Memory B cell (primary cell): ENCODE measurements at places on chromosomes 5 and 9.

GRCh38 chr5:53366245-53366644 is 114.2 kb upstream of the FST start:
- DNase-seq, result no peak

DNA sequence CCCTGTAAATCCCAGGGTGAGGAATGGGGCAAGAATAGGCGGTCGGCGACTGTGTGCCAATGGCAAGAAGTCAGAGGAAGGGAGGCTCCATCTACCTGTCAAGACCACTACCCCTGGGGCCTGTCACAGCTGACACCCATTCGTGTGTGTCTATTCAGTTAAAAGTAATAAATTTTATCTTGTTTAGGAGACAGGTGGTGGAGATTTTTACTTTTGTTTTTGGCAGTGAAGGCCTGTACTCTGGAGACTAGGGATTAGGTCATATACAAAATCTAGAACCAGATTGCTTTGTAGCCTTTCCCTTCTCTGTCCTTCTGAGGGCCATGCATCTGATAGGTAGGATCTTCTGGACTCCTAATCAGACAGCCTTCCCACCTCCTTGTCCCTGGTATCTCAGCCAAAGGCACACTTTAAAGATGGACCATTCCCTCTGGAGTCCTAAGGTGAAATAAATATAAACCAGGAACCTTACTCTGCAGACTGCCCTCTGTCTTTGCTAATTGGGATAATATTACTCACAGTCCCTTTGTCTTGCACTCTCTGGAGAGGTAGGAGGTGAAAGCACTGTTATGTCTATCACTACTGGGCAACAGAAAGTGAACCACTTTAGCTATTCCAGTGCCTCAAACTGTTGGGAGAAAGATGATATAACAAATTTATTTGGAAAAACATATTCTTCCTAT is 213.2 kb upstream of the ACTBL2 start:
- no peak for DNase-seq

DNA sequence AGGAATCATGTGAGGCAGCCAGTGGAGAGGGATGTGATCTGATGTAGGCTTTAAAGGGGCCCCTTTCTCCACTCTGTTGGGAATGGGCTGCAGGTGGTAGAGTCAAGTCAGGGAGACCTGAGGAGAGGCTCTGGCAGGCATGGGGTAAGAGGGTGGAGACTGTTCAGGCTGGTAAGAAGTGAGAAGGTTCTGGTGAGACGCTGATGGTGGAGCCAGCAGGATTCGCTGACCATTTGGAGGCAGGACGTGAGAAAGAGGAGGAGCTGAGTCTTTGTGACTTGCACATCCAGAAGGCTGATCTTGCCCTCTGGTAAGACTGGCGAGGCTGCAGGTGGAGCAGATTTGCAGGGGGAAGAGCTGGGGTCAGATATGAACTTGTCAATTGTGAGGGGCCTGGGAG is 248.0 kb downstream of the NSG2 start:
- DNase-seq, result no peak

- no peak for DNase-seq
Measured at GRCh38 chr9:17783227-17783626, 204.4 kb downstream of the SH3GL2 start.

DNA sequence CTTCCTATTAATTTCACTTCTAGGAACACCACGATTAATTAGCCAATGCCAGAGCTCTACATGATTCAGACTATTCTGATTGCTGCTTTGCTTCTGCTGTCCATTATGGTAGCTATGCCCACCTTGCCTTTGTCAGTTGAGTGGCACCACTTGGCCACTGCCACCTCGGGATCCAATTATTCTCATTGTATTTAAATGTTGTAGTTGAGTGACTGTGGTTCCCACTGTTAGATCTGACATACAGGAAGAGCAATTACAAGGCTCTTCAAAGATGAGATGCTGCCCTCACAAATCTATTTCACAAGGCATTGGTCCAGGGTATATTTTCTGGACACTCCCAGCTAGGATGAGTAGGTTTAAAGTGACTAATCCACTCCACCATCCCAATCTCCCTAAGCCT is 864.5 kb upstream of the EDIL3 start:
- DNase-seq, result no peak
